ENCODE measurements at places on chromosomes 1 and 21. TPM values are rescaled to one million over a fixed set of nuclear protein-coding genes. Genes with fewer than 3 reads are reported as not detected.

CFHR3 gene
- not detected for polyA plus RNA-seq

TMEM82 gene
- polyA plus RNA-seq = not detected

RNU1-4 gene
- polyA plus RNA-seq = under 0.01 TPM

COL9A2 gene
- polyA plus RNA-seq = 1.3 TPM

ETNK2 gene
- 26.3 TPM for polyA plus RNA-seq

SPATA46 gene
- polyA plus RNA-seq = not detected

CTBS gene
- polyA plus RNA-seq = 1.5 TPM

GSTM1 gene
- polyA plus RNA-seq = not detected

SELL gene
- polyA plus RNA-seq = not detected

MAN1C1 gene
- polyA plus RNA-seq = 0.66 TPM

MAP10 gene
- 1.1 TPM for polyA plus RNA-seq

CD5L gene
- not detected for polyA plus RNA-seq

LENEP gene
- 3.9 TPM for polyA plus RNA-seq

PRKAB2 gene
- 42.2 TPM for polyA plus RNA-seq

NECAP2 gene
- polyA plus RNA-seq = 80.2 TPM

S100A7 gene
- not detected for polyA plus RNA-seq

Data from neural cell (in vitro differentiated cells).